CD4-positive, alpha-beta T cell treated with Interleukin-17A for 1 hour (primary cell): ENCODE measurements at places on chromosomes 11 and 22.

DNA sequence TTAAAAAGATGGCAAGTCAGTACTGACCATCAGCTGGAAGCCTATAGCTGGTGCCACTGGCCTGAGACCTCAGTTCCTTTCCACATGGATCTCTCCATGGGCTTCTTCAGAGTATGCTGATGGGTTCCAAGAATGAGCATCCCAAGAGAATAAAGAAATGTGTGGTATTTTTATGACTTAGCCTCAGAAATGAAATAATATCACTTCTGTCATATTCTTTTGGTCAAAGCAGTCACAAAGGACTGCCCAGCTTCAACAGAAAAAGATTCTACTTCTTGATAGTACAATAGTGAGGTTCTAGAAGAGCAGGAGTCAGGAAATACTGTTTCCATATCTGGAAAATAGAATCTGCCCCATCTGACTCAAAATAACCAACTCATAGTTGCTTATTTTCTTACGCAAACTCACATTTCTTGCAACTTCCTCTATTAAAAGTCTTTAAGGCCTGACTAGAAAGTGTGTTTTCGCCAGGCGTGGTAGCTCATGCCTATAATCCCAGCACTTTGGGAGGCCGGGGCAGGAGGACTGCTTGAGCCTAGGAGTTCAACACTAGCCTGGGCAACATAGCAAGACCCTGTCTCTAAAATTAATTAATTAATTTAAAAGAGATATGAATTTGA, 116.9 kb downstream of the SIK3 start:
- no peak for DNase-seq

DNA sequence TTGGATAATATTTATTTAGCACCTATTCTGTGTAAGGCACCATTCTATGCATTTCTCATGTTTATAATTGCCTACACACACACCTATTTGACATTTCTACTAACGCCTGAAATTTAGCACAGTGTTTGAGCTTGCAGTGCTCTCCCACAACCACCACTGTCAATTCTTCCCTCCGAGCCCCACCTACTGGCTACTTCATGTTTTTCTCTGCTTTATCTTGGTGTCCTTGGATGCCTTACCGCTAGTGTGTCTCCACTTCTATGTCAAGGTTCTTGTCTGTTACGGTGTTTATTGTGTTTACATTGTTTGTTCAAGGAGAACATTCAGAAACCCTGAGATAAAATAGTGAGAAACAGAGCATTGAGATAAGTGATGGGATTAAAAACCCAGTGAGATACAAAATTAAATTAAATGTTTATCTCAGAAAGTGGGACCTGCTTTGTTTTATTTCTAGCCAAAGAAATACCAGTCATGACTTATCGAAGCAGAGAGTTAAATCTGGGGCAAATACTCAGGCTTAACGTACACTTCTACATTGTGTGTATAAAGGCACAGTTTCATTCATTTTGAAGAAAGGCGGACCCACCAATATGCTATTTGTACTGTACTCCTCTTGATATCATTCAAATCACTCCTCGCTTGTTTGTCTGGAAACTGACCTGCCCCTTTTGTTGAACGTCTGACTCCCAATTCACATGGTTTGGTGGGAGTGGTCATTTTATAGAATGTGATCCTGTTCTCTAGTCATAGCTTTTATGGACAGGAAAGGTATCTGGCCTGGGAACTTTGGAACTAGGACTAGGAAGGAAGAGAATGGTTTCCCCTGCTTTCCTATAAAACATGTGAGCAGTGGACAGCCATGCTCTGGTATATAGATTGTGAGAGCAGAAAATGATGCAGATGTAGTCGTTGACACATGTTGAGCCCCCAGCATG, 39.2 kb upstream of the SLC36A4 start:
- peak; percentile 13 for DNase-seq

- DNase-seq = no peak
These were observed 21.6 kb upstream of the SYT12 start for GRCh38 chr11:67001332-67001731.

GRCh38 chr11:115244758-115245157, 259.5 kb downstream of the CADM1 start:
- no peak for DNase-seq

- peak; percentile 21 for DNase-seq
These were observed 6.5 kb downstream of the MRPL23 start for GRCh38 chr11:1953489-1954266.

DNA sequence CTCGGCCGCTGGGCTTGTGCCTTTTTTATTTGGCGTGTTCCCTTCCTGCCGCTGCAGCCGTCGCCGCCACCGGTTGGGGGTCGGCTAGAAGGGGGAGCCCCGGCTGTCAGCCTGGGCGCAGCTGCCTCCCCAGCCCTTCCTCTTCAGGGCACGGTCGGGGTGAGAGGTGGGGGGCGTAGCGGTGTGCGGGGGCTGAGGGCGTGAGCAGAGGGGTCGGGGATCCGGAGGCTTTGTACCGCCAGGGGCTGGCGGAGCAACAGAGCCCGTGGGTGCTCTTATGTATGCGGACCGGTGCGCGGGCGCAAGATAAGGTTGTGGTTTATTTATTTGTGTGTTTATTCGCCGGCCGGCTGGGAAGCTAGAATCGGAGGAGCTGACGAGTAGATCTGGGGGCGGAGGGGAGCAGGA, 477 bp downstream of the ZBTB16 start:
- peak; percentile 39 for DNase-seq

DNA sequence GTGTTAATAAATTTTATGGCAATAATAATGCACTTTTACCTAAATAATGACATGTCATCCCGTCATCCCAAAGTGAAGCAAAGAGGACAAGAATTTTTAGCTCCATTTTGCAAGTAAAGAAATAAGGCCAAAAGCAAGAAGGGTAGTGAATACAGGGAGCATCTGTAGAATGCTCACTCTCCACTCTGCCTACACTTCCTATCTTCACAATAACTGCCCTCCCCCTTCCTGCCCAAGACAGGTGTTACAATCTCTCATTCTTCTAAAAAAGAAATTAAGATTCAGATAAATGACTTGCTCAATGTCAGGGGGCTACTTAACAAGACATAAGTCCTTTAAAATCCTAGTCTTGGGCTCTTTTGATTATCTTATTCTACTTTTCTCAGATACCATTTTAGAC, 8.9 kb downstream of the RDX start:
- DNase-seq = no peak

DNA sequence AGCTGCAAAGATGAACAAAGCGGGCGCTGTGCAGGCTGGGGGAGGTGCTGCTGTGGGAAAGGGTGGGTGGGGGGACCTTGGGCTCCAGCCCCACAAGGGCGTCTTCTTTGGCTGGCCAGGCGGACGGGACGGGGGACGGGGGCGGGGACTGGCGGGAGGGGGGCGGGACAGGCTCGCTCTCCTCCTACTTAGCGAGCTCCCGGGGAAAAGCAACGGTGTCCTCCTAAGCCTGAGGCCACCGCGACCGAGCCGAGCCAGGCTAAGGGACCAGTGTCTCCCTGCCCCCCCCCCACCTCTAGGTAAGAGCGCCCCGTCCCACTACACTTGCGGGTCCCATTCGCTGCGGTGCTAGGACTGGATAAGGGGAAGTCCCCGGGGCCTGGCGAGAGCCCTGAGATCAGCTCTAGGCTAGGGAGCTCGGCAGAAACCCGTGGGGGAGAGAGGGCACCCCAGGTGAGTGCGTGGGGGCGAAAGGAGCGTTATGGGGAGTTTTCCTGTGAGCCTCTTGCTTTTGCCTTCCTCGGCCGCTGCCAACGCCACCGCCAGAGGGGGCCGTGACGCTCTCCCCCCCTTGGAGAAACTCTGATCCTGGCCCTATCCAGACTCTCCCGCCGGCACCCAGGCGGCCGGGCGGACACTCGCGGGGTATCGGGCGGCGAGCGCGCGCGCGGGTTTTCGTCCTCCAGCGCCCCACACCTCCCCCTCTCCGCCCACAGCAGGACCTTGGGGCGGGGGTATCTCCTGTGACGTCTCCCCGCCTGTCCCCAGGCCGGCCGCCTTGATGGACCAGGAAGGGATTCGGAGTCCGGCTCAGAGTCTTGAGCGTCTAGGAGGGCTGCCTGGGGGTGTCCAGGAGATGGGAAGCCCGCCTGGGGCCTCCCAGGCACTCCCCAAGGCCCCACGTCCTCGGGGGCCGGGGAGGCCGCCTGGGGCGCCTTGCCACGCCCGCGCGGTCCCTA, at the start of gene PHLDB1:
Gene PHLDB1, plus strand, starts transcription at position 215 of the 959 bp plus-strand sequence. CDS start 6,222 bp downstream, outside the sequence.
- DNase-seq = peak; percentile 57

DNA sequence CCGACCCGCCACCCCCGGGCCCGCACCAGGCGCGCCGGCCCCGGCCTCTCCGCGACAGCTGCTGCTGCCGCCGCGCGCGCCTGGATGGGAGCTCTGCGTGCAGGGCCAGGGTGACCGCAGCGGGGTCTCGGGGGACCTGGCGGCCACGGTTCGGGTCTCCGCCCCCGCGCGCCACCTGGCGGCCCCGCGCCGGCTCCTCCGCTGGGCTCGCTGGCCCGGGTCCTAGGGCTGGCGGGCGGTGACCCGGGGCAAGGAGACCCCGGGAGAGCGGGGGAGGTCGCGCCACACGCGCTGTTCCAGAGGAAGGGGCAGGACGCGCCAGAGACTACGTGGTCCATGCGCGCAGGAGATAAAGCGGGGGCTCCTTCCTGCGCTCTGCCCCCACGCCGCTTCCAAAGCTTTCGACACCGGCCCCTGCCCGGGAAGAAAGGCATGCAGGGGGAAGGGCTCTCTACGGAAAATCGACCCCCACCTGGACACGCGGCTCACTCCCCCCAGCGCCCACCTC, 562 bp downstream of the SHANK2 start:
- no peak for DNase-seq

DNA sequence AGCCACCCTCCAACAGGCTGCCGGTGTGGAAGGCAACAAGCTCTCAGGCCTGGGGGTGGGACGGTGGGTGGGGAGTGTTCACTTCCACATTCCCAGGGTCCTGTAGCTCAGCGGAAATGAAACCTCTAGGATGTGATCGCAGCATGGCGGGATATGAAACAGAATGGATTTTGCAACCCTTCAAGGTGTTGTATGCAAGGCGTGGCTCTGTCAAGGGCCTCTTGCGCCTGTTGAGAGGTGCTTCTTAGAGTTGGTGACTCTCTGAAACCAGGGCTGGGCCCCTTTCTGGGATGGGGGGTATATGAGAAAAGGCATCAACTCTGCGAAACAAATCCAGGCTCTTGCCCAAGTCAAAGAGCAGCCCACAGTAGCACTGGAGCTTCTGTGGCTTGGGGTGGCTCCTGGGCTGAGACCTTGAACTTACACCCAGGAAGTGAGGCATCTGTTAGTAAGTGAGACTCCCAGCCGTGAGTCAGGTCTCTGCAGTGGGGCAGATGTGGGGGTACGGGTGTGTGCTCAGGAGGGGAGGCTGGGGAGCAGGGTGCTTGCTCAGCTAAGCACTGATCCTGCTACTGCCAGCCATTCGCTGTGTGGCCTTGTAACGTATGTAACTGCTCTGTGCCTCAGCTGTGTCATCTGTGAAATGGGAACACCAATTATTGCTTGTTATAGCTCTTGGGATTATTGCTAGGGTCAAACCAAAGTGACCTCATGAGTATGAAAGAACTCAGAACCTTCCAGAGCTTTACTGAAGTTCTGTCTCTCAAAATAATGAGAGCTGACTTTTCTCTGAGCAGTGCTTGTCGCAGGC, 28.3 kb downstream of the NECTIN1 start:
- DNase-seq = no peak

GRCh38 chr11:12528487-12528886, 145.7 kb upstream of the TEAD1 start:
- DNase-seq = no peak

DNA sequence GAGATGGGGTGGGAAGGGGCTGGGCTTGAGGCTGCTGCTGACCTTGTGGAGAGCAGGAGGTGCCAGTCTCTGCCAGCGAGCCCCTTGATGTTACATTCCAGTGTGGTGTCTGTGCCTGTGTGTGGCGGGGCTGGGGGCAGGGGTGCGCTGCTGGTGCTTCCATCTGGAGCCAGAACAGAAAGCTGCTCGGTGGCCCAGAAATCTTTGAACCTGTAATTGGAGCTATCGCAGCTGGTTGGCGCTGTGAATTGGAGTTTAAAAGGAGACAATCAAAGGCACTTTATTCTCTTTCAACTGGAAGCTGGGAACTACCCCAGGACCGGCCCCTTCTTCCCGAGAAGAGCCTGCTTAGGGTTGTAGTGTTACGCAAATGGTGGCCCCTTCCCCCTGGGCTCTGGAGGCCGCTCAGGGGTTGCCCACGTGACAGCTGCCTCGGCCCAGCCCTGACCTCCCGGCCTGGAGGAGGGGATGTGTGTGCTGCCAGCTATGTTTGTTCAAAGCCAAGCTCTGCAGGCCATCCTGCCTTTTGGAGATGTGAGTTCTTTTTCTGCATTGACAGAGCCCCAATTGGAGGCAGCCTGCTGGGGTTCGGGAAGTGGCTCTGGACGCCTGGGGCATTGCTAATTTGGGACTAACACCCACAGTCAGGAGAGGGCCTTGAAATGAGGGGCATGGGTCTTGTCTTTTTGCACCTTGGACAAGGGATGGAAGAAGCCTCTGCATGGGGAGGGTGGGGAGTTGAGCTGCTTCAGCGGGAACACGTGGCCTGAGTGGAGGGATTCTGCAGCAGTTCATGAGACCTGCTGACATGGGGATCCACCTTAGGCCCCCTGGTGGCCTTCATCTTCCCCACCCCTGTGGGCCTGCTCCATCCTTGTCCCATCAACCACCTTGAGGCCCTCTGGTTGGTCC, 14.0 kb upstream of the ARSA start:
- no peak for DNase-seq
